ENCODE measurements at places on chromosomes 3 and 15. TPM values are rescaled to one million over a fixed set of nuclear protein-coding genes. Genes with fewer than 3 reads are reported as not detected.

The USF3 gene
- 12.9 TPM for total RNA-seq

The SPPL2A gene
- 94.3 TPM for total RNA-seq

The IL16 gene
- 6.1 TPM for total RNA-seq

The GAP43 gene
- 0.33 TPM for total RNA-seq

The APBA2 gene
- 12.2 TPM for total RNA-seq
